ENCODE measurements at places on chromosomes 12 and 14.

GRCh38 chr12:84857525-84858208 is 54.9 kb downstream of the SLC6A15 start:
- no peaks in the 10 kb centered on the region for H3K4me1 ChIP-seq
- no peaks in the 10 kb centered on the region for H3K36me3 ChIP-seq
- H3K27me3 ChIP-seq, result no peaks in the 10 kb centered on the region

GRCh38 chr14:95409477-95410272 is 90.0 kb upstream of the CLMN start:
- H3K4me3 ChIP-seq, result no peak overlapping the region
- no peak for DNase-seq
- no peaks in the 10 kb centered on the region for H3K4me1 ChIP-seq
- no peaks in the 10 kb centered on the region for H3K27me3 ChIP-seq
- H3K36me3 ChIP-seq, result no peaks in the 10 kb centered on the region

GRCh38 chr14:51448831-51449670 is 202.7 kb upstream of the FRMD6 start:
- no peak for DNase-seq
- no peaks in the 10 kb centered on the region for H3K27me3 ChIP-seq
- H3K36me3 ChIP-seq, result no peaks in the 10 kb centered on the region
- no peak overlapping the region for H3K27ac ChIP-seq

GRCh38 chr12:124441443-124442194 is 125.8 kb downstream of the NCOR2 start:
- H3K27ac ChIP-seq, result no peak overlapping the region
- no peak overlapping the region for H3K4me3 ChIP-seq
- DNase-seq, result no peak
- H3K4me1 ChIP-seq, result no peaks in the 10 kb centered on the region
- H3K36me3 ChIP-seq, result no peaks in the 10 kb centered on the region

DNA sequence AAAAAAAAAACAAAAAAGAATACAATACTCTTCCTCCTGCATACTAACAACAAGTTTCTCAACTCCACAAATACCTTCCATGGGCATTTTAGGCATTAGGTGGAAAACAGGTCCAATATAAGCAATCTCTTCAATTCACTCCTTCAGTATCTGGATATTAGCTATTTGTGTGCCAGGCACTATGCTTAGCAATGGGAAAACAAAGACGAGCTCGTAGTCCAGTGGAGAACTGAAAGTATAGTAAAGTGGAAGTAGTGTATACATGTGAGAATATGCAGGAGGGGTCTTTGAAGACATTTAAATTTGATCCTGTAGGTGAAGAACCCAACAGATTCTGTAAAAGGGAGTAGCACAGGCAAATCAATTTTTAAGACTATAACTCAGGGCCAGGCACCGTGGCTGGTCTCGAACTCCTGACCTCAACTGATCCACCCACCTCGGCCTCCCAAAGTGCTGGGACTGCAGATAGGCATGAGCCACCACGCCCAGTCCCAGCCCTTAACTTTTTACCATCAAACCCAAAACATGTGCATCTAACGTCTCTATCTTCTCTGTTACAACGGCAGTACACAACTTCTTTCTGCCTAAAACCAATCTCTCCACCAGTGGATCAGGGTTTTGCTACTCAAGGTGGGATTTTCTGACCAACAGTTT is 10.6 kb downstream of the HECTD1 start:
- no peak overlapping the region for H3K4me3 ChIP-seq
- H3K36me3 ChIP-seq, result no peaks in the 10 kb centered on the region
- no peaks in the 10 kb centered on the region for H3K27me3 ChIP-seq
- H3K4me1 ChIP-seq, result peaks cover 8% of the 10 kb centered on the region
